ENCODE measurements at places on chromosomes 16 and 17.

DNA sequence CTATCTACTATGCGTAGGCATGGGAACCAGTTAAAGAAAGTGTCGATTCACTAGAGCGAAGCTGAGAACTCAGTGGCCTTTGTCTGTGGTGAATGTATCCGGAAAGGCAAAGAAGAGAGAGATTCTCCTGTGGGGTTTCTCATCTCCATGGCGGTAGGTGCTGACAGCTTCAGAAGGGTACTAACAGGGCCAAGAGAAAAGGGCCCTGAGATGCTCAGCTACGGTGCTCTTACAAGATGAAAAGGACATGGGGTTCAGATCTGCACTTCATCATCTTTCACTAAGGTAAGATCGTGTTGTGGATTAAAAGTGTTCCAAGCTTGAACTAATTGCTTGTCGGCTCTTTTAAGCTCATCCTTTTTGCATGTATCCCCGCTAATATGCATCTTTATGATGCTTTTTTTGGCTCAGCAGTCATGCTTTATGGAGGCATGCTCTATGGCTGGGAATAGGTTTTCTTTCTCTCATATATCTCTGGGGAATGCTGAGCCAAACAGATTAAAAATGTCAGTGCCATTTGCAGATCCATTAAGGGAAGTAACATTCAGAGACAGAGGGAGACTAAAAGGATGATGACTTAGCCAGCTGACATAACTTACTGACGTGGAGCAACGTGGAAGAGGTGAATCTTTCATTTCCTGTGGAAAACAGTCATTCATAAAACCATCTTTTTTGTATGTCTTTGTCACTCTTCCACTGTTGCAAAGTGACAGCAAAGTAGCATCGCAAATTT lies 29.9 kb downstream of the KCNJ16 start:
- no peak for DNase-seq

DNA sequence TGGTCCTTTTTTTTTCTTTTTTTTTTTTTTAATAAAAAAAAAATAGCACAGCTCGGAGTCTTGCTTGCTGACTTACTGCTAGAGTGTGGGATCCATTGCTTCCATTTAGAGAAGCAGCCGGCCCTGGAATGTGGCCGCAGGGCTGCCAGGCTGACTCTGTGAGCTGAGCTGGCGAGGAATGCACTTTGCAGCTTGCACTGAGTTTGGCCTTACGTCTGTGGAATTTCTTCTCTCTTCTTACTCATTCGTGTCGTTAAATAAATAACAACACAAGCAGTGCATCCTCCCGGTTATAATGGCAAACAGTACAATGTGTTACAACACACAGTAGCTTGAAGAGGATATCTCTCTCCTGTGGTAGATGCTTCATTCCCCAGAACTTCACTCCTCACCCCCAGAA lies 69.2 kb downstream of the PRKCB start:
- DNase-seq: no peak

- DNase-seq: no peak
Measured at GRCh38 chr17:75412455-75413317, 7.2 kb upstream of the GRB2 start.

DNA sequence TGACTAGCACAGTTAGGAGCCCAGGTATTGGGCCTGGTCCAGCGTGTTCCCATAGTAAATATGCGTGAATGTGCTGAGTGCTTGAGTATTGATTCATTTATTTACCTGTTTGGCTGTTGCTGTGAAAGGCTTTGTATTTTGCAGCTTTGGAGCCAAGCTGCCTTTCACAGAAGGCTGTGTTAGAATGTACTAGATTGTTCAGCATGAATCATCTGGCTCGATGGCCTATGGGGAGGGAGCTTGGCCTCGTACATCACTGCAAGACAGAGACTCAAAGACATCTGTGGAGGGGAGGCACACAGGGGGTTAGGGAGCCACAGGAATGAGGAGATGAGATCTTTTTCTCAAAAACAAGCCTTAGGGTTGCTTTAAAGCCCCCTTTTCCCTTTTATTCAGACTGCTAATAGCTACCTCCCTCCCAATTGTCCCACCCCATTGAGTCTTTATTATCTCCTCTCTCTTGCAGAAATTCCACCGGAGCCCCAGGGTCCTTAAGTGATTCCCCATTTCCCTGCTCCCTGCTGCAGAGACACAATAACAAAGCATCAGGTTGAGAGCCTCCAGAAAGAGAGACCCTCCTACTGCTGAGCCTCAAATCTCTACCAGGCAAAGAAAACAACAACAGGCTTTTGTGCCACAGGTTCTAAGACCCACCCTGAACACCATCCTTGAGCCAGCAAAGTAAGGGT lies 307.2 kb downstream of the ABCC12 start:
- DNase-seq: no peak

- DNase-seq: no peak
Measured at GRCh38 chr17:28426081-28426519, 20.1 kb upstream of the SLC46A1 start.

DNA sequence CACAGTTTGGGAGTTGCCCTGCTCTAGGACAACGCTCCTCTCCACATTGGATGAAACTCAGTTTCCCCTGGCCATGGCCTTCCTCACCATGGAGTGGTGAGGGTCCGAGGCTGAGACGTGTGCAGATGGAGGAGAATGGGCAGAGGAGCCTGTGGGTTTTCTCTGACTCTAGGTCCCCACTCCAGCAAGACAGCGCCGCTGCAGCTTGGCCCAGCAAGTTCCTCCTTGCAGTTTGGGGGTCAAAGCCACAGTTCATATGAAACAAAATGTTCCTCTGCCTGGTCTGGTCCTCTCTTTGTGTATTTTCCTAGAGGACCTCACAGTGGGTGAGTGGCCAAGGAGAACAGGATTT lies 2.3 kb downstream of the C16orf54 start:
- DNase-seq: no peak

DNA sequence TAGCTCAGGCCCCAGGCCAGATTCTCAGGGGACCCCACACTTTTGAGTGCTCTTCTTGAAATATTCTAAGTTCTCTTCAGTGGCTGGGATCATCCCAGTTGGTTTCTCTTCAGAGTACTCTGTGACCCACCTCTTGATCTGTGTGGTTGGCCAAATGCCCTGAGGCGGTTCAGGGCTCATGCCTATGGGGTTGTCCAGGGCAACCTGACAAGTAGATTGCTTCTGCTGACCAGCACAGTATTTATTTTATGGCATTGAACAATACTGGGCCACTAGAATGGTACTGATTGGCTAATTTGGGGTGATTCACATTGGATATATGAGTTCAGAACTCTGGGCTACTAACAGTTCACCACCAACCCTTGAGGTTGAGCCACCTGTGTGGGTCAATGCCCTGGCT lies 7.4 kb upstream of the GOSR2 start:
- DNase-seq: no peak

DNA sequence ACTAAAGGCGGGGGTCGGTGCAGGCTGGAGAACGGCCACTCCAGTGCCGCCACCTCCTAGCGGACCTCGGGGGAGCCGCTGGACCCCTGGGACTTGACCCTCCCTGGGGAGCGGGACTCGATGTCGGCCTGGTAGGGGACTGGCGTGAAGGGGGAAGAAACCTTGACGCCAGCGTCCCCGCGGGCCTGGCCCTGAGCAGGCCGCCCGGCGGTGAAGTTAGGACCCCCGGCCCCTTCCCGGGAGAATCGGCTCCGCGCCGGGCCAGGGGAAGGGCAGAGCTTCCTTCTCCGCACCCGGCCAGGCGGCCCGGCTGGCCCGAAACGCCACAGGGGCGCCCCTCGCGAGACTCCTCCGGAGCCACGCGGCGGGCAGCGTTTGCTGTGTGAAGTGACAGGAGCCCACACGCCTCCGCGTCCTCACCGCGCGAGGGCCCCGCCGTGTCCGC lies 389 bp downstream of the DUS1L start:
- no peak for DNase-seq

- DNase-seq: no peak
Measured at GRCh38 chr17:17071531-17072360, 29.5 kb downstream of the MPRIP start.

DNA sequence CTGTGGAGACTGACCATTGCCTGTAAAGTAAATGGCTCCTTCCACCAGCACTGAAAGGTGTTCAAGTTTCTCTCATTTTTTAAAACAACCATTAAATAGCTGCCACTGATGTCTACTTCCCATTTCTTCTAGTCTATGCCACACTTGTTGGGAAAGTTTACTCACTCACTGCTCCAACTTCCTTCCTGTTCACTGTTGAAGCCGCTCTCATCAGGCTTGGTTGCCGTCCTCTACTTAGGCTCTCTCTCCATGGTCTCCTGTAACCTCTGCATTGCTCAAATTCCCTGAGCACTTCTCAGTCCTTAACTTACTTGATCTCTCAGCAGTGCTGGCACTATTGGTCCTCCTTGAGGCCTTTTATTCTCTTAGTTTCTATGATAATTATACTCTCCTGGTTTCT lies 32.4 kb downstream of the SNX11 start:
- no peak for DNase-seq

GRCh38 chr16:502179-502943 lies 25.2 kb upstream of the CAPN15 start:
- no peak for DNase-seq
